ENCODE measurements at places on chromosomes 11 and 22.

- DNase-seq: no peak
These were observed 1375.2 kb downstream of the TBC1D22A start for GRCh38 chr22:48137640-48138039.

DNA sequence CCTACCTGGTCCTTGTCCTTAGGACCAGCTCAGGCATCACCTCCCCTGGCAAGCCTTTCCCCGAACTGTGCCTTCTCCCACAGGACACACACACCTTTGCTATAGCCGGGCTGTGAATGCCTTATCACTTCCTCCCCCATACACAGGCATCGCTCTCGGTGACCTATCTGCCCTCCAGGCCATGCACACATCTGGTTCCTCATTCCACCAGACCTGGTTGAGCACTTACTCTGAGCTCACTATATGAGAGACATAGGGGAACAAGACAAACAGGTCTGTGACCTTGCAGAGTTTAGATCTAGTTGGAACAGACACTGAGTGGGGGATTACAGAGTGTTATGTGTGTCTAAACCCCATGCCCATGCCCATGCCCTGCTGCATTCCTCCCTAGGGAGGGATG lies 3.1 kb upstream of the BCR start:
- no peak for DNase-seq

GRCh38 chr22:48369789-48370507 lies 1457.7 kb downstream of the BRD1 start:
- DNase-seq: no peak

GRCh38 chr11:12454782-12455181 lies 77.4 kb downstream of the PARVA start:
- DNase-seq: no peak

GRCh38 chr22:19173047-19174035 lies 5.2 kb downstream of the SLC25A1 start:
- no peak for DNase-seq

- no peak for DNase-seq
These were observed 11.7 kb upstream of the MRGPRE start for GRCh38 chr11:3243880-3244279.

GRCh38 chr22:32336121-32336603 lies 21.5 kb upstream of the RFPL3 start:
- DNase-seq: no peak

DNA sequence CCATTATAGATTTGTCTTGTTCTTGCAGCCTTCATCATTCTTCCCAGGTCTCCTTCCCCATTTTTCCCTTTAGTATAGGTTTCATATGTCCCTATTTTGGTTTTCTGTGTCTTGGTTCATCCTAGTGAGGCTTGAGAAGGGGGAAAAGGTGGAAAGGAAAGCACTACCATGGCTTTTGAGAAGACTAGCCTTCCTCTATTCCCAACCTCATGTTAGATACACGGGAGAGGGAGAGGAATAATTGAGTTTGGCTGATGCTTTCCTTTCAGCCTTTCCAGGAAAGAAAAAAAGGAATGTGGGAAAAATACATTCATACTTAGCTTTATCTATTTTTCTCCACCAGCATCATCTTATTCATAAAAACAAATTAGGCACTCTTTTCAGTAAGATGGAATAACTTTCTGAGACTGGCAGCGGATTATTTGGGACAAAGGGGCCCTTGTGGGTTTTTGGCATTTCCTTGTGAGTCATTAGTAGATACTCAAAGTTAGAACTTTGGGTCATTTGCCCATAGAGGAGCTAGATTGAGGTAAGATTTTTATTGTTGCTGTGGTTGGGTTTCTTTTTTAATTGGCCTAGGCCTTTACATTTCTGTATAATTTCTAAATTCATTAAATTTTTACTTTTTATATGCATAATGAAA lies 23.8 kb downstream of the CAPRIN1 start:
- DNase-seq: no peak

DNA sequence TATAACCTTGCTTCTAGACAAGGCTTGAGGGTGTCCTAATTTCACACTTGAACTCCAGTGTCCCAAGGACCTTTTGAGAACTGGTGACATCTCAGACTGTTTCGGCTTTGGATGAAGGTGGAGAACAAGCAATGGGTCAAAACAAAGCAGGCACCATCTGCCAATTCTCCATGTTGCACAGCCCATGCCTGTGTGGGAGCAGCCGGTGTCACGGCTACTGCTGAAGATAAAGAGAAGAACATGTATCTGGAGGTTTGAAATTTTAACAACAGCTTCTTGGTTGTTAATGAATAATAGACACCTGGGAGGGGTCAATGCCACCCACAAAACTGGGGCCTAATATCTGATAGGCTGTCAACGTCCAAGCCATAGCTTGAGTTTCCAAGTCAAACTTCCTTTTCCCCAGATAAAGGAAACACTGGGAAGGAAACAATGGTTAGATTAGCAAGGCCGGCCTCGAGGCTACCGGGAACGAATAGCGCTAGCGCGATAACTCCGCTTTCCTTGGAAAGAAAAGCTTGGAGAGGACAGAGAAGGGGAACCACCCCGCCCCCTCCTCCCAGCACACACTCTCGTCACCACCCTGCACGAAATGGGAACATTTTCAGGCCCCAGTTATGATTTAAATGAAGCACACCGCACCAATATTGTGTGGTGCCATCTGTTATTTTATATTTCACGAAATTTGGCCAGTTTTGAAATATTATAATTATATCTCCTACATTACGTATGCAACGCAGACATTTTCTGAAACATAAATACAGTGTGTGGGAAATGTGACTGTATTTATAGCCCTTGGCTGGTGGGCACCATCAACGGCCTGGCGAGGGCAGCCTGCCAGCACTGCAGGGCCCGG lies 21.8 kb upstream of the OPCML start:
- DNase-seq: no peak

- no peak for DNase-seq
These were observed 17.5 kb upstream of the TSPAN18 start for GRCh38 chr11:44709281-44709562.

- DNase-seq: no peak
These were observed 12.7 kb upstream of the CHORDC1 start for GRCh38 chr11:90235526-90235925.

DNA sequence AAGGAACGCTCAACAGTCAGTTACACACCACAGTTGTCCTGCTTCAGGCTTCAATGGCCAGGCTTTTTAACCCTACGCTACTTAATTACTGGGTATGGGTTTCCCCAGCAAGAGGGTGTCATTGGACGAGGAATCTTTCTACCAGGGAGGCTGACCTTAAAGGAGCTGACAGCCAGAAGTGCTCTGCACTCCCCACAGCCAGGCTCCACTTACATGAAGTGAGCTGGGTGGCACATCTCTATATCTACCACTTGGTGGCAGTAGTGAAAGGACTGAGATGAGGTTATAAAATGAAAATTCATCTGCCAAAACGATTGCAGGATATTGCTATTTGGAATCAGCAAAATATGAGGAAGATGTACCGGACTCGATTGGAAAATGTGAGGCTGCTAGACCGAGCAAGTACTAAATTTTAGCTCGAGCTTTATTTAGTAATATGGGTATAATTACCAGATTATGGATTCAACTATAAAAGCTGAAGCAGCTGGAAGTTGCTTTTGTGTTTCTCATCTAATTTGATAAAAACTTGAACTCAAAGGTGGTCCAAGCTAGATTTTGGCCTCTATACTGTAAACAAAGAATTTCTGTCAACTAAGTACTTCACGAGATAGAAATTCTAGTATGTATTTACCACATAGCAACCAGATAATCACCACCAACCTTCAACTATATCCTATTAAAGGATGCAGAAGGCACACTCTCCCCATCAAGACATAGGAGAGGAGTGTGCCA lies 53.9 kb upstream of the CEP126 start:
- DNase-seq: no peak

DNA sequence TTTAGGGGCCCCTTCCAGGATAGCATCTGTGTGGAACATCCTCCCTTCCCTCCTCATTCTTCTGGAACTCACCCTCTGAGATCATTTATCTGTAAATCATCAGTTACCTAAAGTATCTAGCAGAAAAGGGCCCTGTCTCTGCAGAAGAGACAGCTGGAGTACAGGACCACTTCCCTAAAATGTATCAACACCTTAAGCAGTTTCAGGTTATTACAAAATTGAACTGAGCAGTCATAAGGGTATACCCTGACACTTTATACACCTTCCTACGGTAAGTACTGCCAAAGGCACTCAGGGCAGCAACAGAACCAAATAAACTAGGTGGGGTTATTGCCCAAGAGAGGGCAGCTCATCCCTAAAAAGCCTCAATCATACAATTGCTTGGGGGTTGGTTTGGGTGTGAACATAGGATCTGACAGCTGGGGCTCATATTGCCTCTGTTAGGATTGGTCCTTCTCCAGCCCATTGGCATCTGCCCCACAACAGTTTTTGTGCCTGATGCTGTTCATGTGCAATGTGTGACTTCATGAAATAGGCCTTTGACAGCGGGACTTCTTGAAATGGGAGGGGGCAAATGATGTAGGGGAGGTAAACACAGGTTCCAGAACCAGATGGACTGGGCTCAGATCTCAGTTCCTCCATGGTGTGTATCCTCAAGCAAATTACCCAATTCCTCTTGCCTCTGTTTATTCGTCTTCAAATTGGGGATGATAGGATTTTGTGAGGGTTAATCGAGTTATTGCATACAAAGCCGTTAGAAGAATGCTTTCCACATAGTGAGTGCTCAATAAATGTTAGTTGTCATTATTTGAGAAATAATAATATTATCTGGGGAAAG lies 2.9 kb downstream of the POU2AF3 start:
- no peak for DNase-seq

DNA sequence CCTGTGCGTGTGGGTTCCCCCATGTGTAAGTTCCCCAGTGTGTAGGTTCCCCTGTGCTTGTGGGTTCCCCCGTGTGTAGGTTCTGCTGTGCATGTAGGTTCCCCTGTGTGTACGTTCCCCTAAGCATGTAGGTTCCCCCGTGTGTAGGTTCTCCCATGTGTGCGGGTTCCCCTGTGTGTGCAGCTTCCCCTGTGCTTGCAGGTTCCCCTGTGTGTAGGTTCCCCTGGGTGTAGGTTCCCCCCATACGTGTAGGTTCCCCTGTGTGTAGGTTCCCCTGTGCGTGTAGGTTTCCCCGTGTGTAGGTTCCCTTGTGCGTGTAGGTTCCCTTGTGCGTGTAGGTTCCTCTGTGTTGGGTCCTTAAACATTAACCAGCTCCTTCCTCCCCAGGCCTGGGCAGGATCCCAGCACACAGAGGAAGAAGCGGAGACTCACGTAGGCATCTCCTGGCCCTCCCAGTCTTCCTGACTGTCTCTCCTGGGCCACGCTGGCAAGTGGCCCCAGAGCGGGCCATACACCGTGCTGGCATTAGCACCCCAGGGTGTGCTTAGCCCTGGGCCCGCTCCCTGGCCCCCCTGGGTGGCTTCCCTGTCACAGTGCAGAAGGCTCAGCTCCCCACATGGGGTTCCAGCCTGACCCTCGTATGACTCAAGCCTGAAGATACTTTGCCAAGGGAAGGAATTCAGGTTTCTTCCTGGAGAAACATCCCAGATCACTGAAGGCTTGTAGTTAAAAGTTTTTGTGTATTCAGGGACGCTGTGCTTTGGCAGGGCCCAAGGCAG lies 2.8 kb upstream of the GRAMD4 start:
- DNase-seq: no peak

DNA sequence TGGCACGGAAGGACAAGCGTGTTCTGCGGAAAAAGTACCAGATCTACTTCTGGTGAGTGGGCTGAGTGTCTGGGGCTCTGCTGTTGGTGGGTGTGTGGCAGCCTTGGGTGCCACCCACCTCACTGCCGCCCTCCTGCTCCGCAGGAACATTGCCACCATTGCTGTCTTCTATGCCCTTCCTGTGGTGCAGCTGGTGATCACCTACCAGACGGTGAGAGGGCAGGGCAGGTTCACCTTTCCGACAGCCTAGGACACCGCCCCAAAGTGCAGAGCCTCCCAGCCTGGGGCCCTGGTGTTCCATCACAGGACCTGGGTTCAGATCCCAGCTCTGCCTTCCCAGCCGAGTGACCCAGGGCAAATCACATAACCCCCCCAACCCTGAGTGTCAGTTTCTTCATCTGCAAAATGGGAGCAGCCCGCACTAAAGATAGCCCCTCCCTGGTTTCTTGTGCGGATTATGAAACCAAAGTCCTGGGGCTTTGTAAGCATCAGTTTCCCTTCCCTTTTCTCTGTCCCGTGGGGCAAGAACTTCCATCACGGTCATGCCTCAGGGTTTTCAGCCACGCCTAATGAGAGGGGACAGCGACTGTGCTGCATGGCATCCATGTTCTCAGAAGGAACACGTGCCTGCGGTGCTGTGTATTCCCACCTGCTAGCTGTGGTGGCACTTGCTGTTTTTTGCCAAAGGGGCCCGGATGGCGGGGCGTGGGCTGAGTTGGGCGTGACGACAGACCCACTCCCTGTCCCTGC lies 9.8 kb upstream of the TAGLN start:
- no peak for DNase-seq

DNA sequence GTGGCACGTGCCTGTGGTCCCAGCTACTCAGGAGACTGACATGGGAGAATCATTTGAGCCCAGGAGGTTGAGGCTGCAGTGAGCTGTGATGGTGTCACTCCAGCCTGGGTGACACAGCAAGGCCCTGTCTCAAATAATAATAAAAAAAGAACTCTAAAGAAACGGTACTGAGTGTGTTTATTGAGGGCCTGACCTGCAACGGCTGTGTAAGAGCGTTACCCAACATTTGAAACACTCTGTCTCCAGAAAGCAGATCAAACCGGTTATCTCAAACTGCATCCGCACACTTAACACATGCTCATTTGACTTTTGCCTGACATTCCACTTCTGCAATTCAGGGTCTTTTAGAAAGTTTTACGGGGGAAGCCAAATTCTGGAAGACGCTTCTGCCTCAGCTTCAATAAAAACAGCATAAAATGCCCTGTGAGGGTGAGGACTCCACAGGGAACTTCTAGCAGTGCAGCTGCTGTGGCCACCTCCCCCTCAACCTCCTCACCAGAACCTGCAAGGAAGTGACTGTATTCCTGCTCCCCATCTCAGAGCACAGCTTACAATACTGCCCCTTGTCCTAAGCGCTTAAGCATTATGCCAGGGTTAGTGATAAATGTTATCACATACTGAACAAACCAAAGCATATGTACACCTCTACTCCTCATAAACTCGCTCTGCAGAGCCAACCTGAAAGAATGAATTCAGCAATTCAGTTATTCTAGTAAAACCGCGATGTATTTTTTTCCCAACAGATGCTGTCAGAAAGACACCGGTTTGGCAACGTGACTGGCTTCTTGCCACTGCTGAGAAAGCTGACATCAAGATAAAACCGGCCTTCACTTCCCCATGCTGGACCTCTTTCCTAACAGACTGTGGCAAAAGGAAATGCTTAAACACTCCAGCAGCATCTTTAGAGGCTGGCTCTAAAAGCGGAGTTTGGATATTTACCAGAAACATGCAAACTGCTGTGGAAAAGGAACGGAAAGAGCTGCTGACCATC lies 52.2 kb downstream of the PRDM10 start:
- DNase-seq: no peak

- DNase-seq: no peak
These were observed 1.2 kb downstream of the ARHGEF17 start for GRCh38 chr11:73308961-73309919.
